Thoracic aorta (tissue), 2 donors: ENCODE measurements at places on chromosomes 4 and X.

DNA sequence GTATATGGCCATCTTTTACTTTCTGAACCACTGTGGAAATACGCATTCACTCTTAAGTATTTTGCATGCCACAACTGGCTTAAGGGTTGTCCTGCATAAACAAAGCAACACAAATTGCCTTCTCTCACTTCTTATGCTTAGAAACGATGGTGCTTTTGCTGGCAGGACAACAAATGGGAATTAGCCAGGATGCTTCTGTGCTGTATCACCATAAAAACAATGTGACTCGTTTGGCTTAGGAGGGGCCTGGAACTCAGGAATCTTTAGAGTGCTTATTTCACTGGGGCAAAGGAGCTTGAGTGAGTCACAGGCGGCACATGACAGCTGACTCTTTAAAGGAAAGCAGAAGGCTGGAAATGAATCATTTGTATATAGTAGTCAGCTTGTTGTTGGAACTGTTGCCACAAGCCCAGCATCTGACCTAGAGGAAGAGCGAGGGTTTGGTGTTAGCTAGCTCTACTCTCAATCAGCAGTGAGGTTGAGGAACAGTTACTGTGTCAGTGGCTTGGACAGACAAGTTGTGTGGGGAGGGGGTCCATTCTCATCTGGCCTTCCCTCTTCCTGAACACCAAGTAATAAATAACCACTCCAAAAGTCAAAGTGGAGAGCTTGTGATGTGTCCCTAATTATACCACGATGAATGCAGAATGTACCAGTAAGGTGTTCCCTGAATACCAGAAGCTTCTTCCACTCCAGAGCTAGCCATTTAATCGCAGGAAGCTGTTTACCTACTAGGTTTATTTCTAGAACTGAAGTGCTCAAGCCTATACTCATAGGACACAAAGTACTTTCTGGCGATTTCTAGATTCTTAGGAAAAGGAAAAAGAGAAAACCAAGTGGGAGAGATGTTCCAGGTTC, 293.1 kb downstream of the CAMK2D start:
- H3K27me3 ChIP-seq: no peaks in the 10 kb centered on the region
- H3K27ac ChIP-seq: peak overlapping the region; percentile 82
- peaks cover 34% of the 10 kb centered on the region for H3K4me1 ChIP-seq
- peak overlapping the region; percentile 43 for H3K4me3 ChIP-seq
- H3K36me3 ChIP-seq: peaks cover 4% of the 10 kb centered on the region

DNA sequence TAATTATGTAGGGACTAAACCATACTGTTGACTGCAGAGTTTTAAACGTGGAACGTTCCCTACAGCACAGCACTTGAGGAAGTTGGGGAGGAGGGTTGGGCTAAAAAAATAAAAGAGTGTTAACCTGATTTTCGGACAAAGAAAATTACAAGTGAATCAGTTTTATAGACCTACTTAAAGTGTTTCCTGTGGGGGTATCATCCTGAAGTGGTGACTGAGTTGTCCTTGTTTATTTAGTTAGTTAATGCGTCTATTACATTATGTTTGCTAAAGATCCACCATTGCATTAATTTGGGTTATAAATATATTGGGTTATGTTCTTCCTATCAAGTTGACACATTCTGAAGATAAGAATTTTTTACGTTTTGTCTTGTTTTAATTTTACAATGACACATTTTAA, 14.7 kb downstream of the UNC5C start:
- no peak for DNase-seq
- H3K27ac ChIP-seq: peak overlapping the region; percentile 30
- H3K4me3 ChIP-seq: peak overlapping the region; percentile 35

- H3K27me3 ChIP-seq: no peaks in the 10 kb centered on the region
- no peak overlapping the region for H3K4me3 ChIP-seq
- DNase-seq: no peak
- no peaks in the 10 kb centered on the region for H3K36me3 ChIP-seq
- H3K4me1 ChIP-seq: no peaks in the 10 kb centered on the region
Observed at GRCh38 chr4:833731-834367, 7.9 kb upstream of the CPLX1 start.

DNA sequence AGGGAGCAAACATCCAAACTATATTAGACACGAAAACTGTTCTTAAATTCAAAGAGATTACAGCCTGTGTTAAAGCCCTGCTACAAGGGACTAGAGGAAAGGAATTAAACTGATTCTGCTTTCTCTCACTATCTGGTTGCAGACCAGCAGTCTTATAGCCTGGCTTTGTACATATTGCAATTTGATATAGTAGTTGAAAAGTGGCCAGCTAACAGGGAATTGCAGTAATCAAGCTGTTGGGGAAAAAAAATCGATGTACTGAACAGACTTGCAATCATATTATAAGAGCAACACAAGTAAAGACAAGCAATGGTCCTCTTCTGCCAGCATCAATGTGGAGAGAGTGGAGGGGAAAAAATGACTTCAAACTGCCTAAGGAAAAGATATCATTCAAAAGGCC, 364.4 kb upstream of the EPHA5 start:
- no peak overlapping the region for H3K27ac ChIP-seq
- DNase-seq: no peak
- no peaks in the 10 kb centered on the region for H3K36me3 ChIP-seq
- H3K4me3 ChIP-seq: no peak overlapping the region
- H3K4me1 ChIP-seq: no peaks in the 10 kb centered on the region

GRCh38 chrX:154545673-154546274, 872 bp downstream of the G6PD start:
- peaks cover 19% of the 10 kb centered on the region for H3K4me1 ChIP-seq
- no peak for DNase-seq
- no peaks in the 10 kb centered on the region for H3K36me3 ChIP-seq
- H3K4me3 ChIP-seq: peak overlapping the region; percentile 80
- H3K27ac ChIP-seq: no peak overlapping the region

- no peak for DNase-seq
- no peaks in the 10 kb centered on the region for H3K27me3 ChIP-seq
- no peaks in the 10 kb centered on the region for H3K36me3 ChIP-seq
- H3K27ac ChIP-seq: no peak overlapping the region
- H3K4me1 ChIP-seq: no peaks in the 10 kb centered on the region
Observed at GRCh38 chrX:39492497-39493162, 605.1 kb downstream of the BCOR start.

DNA sequence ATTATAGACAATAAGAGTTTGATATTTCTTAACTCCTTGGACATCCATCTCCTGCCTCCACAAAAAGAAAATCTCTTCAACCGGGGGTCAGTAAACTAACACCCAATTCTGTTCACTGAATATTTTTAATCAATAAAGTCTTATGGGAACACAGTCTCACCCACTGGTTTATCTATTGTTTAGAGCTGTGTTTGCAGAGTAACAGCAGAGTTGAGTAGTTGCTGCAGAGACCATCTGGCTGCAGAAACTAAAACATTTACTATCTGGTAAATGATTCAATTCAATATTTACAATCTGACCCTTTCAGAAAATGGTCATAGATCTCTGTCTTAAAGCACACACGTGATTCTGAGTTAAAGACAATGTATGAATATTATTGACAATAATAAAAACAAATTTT, 94.0 kb downstream of the TMA16 start:
- H3K27me3 ChIP-seq: no peaks in the 10 kb centered on the region
- no peaks in the 10 kb centered on the region for H3K36me3 ChIP-seq
- no peak overlapping the region for H3K27ac ChIP-seq
- DNase-seq: no peak
- no peak overlapping the region for H3K4me3 ChIP-seq

GRCh38 chr4:26503427-26503826, 13.1 kb upstream of the CCKAR start:
- no peak overlapping the region for H3K27ac ChIP-seq
- no peaks in the 10 kb centered on the region for H3K36me3 ChIP-seq
- H3K4me3 ChIP-seq: no peak overlapping the region
- H3K27me3 ChIP-seq: no peaks in the 10 kb centered on the region

GRCh38 chr4:15963001-15963451, at the start of gene FGFBP2:
Gene FGFBP2 (minus strand): TSS chr4:15963175. CDS start chr4:15963129, 46 bp downstream.
- no peak within 1 kb of the TSS for H3K27ac ChIP-seq
- H3K36me3 ChIP-seq: no peaks in the 10 kb centered on the region
- no peaks in the 10 kb centered on the region for H3K27me3 ChIP-seq
- H3K4me1 ChIP-seq: no peaks in the 10 kb centered on the region
- no peak for DNase-seq

DNA sequence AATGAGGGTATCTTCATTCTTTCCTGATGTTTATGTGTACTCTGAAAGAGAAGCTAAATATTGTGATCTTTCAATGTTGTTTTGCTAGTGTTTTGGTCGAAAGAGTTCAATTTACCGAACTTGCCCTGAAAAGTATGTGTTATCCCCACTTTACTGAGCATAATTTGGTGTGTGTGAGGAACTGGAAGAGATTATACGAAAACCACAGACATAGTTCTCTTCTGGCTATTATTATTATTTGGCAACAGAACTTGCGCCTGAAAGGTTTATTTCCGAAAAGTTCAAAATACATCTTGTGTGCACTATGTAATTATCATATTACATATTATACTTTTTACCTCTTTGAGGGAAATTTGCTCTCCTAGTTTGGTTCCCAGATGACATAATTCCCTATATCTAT, 232.5 kb upstream of the INTU start:
- no peak overlapping the region for H3K27ac ChIP-seq
- no peak for DNase-seq

GRCh38 chrX:12366440-12366839, 228.2 kb downstream of the FRMPD4 start:
- H3K27ac ChIP-seq: no peak overlapping the region
- no peak overlapping the region for H3K4me3 ChIP-seq
- H3K4me1 ChIP-seq: no peaks in the 10 kb centered on the region
- H3K27me3 ChIP-seq: no peaks in the 10 kb centered on the region
- H3K36me3 ChIP-seq: no peaks in the 10 kb centered on the region

GRCh38 chr4:24794916-24795665, at the start of gene SOD3:
Gene SOD3 (plus strand): TSS chr4:24795573. CDS start chr4:24799522, 3,949 bp downstream.
- H3K4me1 ChIP-seq: peaks cover 16% of the 10 kb centered on the region
- no peaks in the 10 kb centered on the region for H3K27me3 ChIP-seq
- peak; percentile 73 for DNase-seq
- H3K36me3 ChIP-seq: no peaks in the 10 kb centered on the region

DNA sequence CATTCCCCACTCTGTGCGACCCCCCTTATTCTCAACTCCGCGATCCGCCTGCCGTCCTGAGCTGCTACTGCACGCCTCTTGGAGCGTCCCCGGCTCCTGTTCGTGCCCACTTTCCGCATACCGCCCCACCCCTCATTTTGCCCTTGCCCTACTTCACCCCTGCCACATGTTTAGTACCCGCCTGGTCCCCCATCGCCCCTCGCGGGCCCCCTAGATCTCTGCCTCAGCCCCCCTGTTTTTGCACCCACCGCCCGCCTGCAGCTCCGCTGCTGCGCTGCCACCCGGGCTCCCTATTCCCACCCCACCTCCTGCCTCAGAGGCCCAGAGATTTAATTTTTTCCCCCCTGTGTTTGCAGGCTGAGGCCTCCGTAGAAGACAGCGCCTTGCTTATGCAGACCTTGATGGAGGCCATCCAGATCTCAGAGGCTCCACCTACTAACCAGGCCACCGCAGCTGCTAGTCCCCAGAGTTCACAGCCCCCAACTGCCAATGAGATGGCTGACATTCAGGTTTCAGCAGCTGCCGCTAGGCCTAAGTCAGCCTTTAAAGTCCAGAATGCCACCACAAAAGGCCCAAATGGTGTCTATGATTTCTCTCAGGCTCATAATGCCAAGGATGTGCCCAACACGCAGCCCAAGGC, 1.4 kb downstream of the MAGED1 start:
- H3K36me3 ChIP-seq: peaks cover 9% of the 10 kb centered on the region
- no peaks in the 10 kb centered on the region for H3K27me3 ChIP-seq
- H3K4me3 ChIP-seq: peak overlapping the region; percentile 82
- no peak for DNase-seq

DNA sequence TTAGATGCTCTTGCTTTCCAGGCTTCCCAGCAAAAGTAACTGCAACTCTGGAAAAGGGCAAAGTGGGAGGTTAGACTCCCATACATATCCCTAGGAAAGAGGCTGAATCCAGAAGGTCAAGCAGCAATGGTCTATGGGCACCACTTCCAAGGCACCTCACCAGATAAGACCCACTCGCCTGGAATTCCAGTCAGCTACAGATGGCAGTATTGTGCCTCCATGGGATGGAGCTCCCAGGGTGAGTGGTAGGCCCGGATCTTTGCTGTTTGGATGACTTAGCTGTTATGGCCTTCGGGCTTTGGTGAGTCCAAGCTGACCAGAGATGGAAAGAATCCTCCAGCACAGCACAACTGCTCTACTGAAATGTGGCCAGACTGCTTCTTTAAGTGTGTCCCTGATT, 688.0 kb downstream of the PCDH19 start:
- H3K36me3 ChIP-seq: no peaks in the 10 kb centered on the region
- H3K27me3 ChIP-seq: no peaks in the 10 kb centered on the region
- H3K4me3 ChIP-seq: no peak overlapping the region
- no peak for DNase-seq
- H3K4me1 ChIP-seq: no peaks in the 10 kb centered on the region

GRCh38 chr4:4356106-4357041, 30.5 kb upstream of the NSG1 start:
- H3K27me3 ChIP-seq: no peaks in the 10 kb centered on the region
- H3K27ac ChIP-seq: no peak overlapping the region
- H3K4me3 ChIP-seq: no peak overlapping the region
- H3K4me1 ChIP-seq: no peaks in the 10 kb centered on the region

DNA sequence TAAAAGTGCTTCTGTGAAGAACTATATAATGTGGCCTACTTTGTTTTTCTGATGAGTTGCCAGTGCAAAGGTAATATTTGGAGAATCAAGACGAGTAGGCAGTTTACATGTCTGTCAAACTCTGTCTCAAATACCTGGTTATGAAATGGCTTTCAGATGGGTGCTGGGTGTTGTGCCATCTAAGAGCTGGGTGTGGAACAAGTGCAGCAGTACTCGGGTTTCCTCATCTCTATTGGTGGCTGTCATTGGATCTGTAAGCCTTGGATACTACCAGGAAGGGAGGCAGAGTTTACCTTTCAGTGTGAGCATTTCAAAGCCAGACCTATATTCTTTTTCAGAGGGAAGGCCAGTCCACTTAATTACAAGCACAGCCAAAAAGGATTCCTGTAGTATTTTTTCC, 37.2 kb downstream of the MTM1 start:
- H3K4me3 ChIP-seq: no peak overlapping the region
- H3K4me1 ChIP-seq: no peaks in the 10 kb centered on the region
- no peak overlapping the region for H3K27ac ChIP-seq
- H3K36me3 ChIP-seq: no peaks in the 10 kb centered on the region
- no peak for DNase-seq

GRCh38 chrX:107574054-107574683, 54.1 kb upstream of the PRPS1 start:
- no peaks in the 10 kb centered on the region for H3K36me3 ChIP-seq
- H3K4me3 ChIP-seq: no peak overlapping the region
- no peak overlapping the region for H3K27ac ChIP-seq
- DNase-seq: no peak

DNA sequence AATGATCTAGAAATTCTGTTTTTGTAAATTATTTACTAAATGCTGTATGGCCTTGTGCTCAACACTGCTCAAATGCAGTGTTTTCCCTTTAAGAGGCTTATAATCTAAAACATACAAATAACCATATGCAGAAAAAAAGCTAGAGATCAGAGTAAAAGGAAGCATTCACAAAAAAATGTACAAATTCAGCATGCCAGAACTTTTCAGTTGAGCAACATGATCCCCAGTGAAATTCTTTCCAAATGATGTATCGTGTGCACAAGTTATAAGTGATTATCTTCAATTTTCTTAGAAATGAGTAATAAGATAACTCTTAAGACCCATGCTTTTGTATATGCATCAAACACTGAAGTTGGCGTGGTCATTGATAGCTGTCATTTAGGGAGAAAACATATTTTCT, 5.0 kb downstream of the GPC3 start:
- no peak for DNase-seq
- no peak overlapping the region for H3K27ac ChIP-seq
- H3K27me3 ChIP-seq: no peaks in the 10 kb centered on the region

- DNase-seq: no peak
- H3K36me3 ChIP-seq: no peaks in the 10 kb centered on the region
Observed at GRCh38 chr4:146232131-146232722, 17.9 kb downstream of the REELD1 start.
